Bronchial epithelial cell (primary cell): ENCODE measurements at places on chromosomes 1 and 21.

DNA sequence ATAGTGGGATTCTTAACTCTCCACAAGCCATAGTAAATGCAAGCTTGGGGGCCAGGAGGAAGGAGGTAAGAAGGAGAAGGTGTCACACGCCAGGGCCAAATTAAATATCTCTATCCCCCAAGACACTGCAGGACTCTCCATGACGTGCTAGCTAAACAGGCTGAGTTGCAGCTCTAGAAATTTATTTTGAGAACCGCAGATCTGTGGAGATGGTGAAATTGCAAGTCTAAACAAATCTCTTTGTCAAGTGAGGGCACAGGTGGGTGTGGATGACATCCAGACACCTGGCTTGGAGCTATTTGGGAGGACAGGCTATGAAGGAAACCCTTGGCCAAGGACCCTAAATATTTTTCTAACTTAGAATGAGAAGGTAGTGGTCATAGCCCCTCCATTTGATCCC lies 39.5 kb upstream of the USP1 start:
- peak; percentile 60 for DNase-seq

DNA sequence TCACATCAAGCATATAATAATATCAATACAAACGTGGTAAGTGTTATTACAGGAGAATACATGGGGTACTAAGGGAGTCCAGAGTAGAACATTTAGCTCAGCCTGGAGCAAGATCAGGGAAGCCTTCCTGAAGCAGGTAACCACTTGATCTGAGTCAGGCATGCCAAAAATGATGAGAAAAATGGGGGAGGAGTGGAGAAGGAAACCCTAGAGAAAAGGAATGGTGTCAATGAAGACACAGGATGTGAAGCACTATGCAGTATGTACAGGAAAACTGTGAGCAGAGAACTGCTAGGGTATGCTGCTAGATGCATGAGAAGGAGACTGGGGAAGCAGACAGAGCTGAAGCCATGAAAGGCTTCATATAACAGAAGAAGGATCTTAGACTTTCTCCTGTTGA lies 84.7 kb downstream of the NOTCH2 start:
- peak; percentile 60 for DNase-seq

GRCh38 chr1:36906555-36906954 lies 127.8 kb downstream of the GRIK3 start:
- DNase-seq: no peak

- DNase-seq: no peak
These were observed 40.3 kb upstream of the CNTN2 start for GRCh38 chr1:205002705-205003104.
